ENCODE measurements at places on chromosomes 4 and X.
A peak's percentile ranks its signal among the peaks of the same experiment; 100 is the strongest.

DNA sequence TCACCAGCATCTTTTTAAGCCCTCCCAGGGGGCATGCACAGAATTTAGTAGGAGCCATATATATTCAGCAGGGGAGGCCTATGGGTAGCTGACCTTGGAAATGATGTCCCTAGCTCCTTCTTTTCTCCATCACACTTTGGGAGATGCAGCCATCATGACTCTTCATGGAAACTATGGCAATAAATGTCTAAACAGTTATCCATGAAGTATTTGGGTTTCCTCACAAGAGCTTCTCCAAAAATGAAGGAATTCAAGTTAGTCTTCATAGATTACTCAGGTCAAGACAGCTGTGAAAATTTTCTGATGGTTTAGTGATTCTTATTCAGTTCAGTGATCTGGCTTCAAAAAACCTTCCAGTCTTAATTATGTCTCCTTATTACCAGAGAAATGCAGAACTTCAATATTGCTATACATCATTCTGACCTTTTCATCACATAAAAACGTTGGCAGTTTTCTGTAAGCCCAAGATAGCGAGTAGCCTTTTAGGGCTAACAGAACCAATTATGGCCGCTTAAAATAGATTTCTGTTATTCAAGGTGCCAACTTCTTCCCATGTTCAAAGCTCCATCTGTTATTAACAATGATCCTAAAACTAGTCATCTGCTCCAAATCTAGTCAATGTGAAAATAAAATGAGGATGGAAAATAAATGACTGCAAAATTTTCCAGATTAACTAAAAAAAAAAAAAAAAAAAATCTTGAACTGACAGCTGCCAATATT is 52.5 kb downstream of the TMEM156 start:
- DNase-seq = no peak

GRCh38 chr4:81756973-81757372 is 285.3 kb upstream of the RASGEF1B start:
- no peak for DNase-seq

DNA sequence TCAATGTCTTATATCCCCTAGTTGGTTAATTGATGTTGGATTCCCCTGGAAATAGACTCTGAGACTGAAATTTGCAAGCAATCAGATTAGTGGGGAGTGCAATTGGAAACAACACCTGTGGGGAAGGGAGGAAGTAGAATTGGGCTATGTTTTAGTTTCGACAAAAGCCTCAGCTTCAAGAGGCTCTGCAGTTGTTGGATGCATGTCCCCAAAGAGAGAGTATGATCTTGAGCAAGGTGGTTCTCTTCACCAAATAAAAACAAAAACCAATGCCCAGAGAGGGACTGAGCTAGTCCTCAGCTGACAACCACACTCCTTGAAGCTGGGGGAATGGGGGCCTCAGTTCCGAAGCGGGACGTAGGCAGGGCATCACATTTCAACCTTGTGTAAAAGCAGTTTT is 77.1 kb downstream of the PRKG2 start:
- DNase-seq = no peak

- no peak for DNase-seq
Measured at GRCh38 chr4:139823746-139824145, 158.1 kb downstream of the MGST2 start.

- DNase-seq = peak; percentile 35
Measured at GRCh38 chrX:103533511-103534216, 14.4 kb upstream of the RAB40A start.

GRCh38 chr4:114487101-114487500 is 111.5 kb upstream of the UGT8 start:
- no peak for DNase-seq

DNA sequence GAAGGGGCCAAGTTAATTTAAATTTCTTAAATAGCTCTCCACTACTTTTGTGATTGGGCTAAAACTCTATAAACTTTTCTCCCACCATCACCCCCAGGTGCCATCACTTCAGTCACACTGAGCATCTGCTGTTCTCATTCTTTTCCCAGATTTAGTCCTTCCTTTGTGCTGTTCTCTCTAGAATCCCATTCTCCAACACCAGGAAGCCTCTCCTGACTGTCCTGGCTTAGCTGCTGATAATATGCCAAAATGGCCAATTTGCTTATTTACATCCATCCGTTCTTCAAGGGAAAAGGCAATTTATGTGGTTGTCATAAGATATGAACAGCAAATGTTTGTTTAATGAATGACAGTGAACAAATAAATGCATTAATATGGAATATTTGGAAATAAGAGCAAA is 44.1 kb downstream of the FGFBP1 start:
- DNase-seq = no peak

Data from Jurkat, Clone E6-1 (cell line).